ENCODE measurements at places on chromosomes 13 and 19.

- no peak for DNase-seq
Observed at GRCh38 chr13:103539265-103539664, 473.0 kb upstream of the SLC10A2 start.

DNA sequence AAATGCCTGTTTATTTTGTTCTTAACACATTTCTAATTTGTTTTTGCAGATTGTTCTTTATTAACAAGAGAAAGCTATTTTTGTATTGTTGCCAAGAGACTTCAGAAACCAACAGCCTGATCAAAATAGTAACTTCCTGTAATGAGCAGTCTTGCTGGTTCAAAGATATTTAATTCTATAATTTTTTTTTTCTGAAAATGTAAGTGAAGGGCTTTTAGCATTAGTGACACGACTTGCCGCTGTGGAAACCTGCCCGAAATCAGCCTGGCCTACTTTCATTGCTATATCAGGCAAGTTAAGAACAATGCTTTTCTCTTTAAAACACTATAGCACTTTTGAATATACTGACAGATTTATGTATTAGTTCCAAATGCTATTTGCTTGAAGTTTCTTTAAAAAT is 374.3 kb downstream of the EFNB2 start:
- DNase-seq: peak; percentile 15

DNA sequence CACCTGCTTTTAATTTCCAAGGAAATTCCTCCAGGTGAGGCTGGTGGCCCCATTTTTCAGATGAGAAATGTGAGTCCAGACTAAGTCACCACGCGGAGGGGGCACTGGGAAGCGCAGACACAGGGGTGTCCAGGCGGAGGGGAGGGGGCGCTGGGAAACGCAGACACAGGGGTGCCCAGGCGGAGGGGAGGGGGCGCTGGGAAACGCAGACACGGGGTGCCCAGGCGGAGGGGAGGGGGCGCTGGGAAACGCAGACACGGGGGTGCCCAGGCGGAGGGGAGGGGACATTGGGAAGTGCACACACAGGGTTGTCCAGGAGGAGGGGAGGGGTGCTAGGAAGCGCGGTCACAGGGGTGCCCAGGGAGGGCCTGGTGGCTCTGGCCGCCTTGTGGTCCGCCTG is 3.5 kb downstream of the GRK1 start:
- no peak for DNase-seq

GRCh38 chr13:47252627-47253026 is 355.8 kb upstream of the HTR2A start:
- DNase-seq: peak; percentile 62

DNA sequence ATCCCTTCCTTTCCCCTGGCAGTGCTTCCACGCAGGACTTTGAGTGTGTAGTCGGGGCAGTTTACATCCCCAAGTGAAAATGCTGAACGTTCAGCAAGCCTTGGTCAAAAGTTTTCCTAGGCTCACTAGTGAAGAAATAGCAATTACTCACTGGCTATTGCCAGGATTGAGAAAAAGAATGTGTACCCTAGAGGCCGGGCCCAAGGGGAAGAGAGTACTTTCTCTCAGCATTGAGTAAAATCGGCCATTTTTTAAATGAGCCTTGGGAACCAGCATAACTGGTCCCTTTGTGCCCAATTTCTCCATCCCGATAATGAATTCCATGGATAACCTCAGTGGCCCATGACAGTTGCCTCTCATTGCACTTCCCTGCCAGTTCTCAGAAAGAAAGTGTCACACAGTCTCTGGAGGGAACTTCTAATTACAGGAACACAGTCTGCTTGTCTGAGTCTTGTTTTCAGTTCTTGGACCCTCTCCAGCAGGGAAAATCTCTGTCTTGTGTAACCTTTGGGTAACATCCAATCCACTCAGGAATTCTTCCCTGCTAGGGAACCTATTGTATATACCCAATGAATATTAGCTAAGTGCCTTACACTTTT is 7.3 kb upstream of the OR7D2 start:
- DNase-seq: peak; percentile 1

DNA sequence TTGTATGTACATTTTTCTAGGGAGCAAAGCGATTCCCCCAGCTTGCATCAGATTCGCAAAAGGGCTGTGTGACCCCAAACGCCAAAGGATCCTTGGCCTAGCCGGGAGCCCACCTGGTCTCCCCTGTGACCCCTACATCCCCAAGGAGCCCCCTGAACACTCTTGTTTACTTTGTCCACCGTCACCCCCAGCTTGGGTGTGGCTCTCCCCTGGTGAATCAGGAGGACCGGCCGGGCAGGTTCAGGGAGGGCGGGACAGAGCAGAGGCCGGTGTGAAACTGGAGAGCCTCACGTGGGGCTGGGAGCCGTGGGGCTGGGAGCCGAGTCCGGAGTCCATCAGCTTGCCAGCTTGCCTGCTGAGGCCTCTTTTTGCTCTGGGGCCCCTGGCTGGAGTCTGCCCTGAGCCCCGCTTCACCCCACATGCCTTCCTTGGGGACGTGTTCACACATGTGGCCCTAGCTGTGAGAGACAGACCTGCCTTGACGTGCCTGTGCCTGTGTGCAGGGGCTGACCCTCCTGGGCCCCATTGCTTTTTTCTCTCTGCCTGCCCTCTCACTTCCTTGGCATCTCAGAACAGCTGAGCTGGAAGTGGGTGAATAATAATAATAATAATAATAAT is 2.0 kb downstream of the ITPKC start:
- peak; percentile 44 for DNase-seq

- DNase-seq: no peak
Observed at GRCh38 chr19:29535984-29536508, 10.3 kb downstream of the VSTM2B start.

DNA sequence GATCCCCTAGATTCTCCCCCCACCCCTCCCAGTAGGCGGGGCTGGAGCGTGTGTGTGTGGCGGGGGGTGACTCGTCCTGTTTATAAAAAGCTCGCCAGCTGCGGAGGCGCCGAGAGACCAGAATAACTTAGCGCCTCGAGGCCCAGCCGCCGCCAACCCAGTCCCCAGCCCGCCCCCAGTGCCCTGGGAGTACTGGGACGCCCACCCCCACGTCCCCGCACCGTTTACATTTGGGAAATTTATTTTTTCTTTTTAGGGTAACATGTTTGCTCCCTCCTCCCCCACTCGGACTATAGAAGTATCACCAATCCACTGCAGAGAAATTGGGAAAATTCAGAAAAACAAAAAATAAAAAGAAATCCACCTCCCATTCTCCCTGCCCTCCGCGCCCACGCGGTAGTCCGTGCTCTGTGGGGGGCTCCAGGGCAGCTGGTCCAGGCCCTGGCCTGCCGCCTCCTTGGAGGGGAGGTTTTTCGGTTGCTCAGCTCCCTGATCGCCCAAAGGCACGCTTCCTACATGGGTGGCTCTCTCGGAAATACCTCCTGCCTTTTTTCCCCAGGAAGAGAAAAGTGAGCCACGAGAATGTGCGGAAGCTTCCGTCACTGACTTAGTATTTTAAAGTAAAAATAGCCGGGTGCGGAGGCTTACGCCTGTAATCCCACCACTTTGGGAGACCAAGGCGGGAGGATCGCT is 1.5 kb upstream of the RAB3A start:
- DNase-seq: peak; percentile 79

- DNase-seq: no peak
Observed at GRCh38 chr19:45468159-45468651, 409 bp downstream of the FOSB start.

DNA sequence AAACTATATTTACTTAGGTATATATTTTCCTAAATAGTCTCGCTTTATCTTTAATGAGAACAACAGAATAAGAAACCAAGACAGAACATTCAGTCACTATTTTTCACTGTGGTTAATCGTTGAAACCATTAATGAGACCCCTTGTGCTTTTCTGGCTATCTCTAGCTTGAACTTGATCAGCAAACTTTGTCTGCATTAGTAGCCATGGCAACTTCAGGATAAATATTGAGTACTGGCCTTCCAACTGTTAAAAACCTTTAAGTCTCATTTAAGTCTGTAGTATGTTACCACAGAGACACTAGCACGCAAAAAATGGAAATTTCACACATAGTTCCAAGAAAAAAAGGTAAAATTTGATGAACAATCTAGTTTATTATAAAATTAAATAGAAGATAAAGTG is 946.0 kb downstream of the SLITRK5 start:
- no peak for DNase-seq

DNA sequence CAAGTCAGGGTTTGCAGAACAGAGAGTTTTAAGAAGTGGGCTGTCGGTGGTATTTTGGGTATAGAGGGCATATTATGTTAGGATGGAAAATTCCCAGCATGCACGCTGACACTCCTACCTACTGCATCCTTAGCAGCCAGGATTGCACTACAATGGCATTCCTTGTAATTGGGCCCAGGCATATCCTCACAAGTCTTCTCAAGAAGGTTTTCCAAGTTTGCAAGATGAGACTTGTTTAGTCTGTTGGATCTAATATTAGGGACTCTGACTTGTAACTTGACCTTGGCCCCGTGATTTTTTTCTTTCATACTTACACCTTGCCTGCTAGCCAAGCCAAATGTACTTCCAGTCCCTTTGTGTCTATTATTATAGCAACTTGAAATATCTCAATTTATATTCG is 335.7 kb upstream of the HTR2A start:
- no peak for DNase-seq

- DNase-seq: peak; percentile 28
Observed at GRCh38 chr13:73970421-73971055, 163.7 kb downstream of the KLF12 start.

DNA sequence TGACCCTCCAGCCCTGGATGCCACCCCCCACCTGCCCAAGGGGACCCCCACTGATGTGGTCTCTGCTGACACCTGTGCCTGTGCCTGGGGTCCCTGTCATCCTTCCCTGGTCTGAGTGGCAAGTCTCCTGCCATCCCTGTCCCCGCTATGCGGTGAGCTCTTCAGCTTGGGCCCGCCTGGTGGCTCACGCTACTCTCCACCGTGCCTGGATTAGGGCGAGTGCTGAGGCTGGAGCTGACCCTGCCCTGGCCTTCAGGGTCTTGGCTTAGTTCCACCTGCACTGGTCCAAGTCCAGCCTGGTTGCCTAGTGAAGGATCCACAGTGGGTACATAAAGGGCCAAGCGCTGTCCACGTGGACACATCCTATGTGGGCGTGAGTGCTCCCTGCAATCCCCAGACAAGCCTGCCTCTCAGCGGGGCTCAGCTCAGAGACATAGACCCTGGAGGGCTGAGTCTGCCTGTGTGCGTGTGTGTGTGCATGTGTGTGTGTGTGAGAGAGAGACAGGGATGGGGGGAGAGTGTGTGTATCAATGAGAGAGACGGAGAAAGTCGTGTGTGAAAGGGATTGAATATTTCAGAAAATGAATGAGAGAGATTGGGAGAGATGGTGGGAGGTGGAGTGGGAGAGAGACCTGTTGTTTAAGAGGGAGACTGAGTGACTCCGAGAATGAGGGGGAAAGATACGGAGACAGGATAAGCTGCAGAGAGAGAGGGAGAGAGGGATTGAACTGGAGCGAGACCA is 22.1 kb downstream of the WTIP start:
- no peak for DNase-seq

- DNase-seq: no peak
Observed at GRCh38 chr19:46000491-46001246, 5.4 kb downstream of the CCDC61 start.

DNA sequence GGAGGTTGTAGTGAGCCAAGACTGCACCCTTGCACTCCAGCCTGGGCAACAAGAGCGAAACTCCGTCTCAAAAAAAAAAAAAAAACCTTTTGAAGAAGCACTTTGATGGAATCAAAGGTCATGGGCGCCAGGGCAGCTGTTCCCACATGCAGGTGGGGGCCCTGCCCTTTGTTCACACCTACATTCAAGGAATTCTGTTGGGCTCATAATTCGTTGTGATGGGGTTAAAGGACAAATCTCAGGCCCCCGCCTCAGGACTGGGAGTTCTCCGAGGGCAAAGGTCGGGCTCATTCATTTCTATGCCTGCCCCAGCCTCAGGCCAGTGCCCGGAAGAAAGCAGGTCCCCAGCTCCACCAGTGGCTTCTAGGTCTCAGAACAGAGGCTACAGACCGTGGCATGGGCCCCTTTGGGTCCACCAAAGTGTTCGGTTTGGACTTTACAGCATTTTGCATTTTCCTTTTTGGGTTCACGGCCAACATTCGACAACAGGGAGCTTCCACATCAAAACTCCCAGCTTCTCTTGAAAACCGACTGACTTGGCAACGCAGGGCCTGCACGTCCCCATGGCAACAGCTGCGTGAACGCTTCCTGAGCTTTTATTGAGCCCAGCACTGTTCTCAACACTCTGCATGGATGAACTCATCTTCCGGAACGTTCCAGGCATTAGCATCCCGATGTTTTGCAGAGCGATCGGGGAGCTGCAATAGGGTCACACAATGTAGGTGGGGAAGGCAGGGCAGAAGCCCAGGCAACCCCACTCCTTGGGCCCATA is 10.1 kb upstream of the GTF2F1 start:
- DNase-seq: peak; percentile 57

GRCh38 chr19:46634656-46635218 is 1.3 kb downstream of the GNG8 start:
- DNase-seq: no peak

GRCh38 chr13:38216181-38216580 is 133.5 kb upstream of the UFM1 start:
- DNase-seq: no peak

DNA sequence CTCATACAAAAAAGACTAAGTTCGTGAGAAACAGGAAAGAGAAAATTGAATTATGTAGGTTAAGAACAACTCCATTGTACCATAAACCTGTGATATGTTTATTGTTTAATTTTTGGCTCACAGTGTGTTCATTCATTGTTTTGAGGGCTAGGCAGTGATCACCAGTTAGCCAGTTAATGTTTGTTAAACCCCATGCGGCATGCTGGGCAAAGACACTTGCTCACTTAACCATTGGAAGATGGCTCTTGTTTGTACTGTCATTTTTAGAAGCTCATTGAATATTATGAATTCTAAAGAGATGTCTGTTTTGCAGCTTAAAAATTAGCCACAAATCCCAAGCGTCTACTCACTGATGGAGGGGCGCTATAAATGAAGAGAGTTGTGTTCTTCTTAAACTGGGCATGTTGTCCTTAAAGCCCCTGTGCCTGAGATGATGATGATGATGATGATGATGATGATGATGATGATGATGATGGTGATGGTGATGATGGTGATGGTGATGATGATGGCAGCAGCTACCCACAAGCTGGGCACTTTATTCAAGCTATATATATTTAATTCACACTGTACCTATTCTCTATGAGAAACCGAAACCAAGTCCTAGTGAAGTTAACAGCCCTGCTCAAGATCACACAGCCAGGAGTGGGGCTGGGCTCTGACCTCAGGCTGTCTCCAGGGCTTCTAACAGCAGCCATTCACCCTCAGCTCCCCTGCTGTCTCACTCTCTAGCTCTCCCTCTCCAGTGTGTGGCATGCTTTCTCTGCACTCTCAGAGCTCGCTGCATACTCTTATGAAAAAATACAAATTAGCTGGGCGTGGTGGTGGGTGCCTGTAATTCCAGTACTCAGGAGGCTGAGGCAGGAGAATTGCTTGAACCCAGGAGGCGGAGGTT is 169.1 kb downstream of the SHISA2 start:
- no peak for DNase-seq

DNA sequence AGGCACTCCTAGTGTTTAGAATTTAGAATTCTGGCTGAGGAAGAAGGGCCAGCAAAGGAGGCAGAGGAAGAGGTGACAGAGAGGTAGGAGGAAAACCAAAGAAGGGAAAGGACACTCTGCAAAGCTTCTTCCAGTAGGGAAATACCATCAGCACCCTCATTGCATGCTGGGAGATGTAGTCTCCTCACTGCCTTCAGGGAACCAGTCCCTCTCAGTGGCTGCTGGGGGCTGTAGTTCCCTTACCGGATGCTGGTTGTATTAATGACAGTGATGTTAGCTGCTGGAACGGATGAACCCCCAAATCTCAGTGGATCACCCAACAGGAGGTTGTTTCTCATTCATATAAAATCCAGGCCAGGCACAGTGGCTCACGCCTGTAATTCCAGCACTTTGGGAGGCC is 10.1 kb downstream of the GRIN2D start:
- peak; percentile 51 for DNase-seq
